B cell (primary cell): ENCODE measurements at places on chromosomes 4 and X. TPM values are rescaled to one million over a fixed set of nuclear protein-coding genes. Genes with fewer than 3 reads are reported as not detected.

DNA sequence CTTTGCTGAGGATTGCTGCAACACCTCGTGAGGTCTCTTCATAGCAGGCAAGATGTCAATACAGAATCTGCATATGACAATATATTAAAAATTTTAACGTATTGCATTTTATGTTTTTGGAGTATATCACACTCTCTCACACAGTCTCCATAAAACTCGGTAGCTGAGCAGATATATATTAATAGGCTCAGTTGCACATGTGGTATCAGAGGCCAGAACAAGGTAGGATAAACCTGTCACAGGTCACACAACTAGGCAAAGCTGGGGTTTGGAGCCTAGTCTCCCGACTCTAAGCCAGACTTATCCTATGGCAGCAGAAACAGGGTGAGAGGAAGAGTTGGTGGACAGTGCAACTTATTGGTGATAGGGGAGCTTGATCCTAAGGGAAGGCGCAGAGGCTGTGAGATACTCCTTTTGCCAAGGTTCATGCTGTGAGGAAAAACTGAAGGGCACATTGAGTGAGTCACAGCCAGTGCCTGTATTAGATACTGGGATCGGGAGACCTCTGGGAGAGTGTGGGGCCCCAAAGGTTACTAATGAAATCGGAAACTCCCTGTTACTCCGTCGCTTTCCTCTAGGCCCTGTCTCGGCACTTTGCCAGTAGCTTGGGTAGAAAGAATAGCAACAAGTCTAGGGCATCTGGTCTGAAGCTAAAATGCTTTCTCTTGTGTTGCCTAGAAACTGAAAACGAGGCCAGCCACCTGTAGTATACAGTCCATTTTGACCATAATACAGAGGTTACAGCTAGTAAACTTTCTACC is 195.7 kb downstream of the ARHGAP10 start:
- no peak overlapping the region for H3K27ac ChIP-seq
- no peaks in the 10 kb centered on the region for H3K36me3 ChIP-seq
- no peak overlapping the region for H3K4me3 ChIP-seq
- no peaks in the 10 kb centered on the region for H3K4me1 ChIP-seq

ZNF674 gene
- total RNA-seq, result 2.3 and 3.3 TPM in 2 replicates

ACE2 gene
- not detected in 2 replicates for total RNA-seq

GRCh38 chrX:39944416-39944815 is 153.3 kb downstream of the BCOR start:
- H3K36me3 ChIP-seq, result no peaks in the 10 kb centered on the region
- no peak for DNase-seq
- no peaks in the 10 kb centered on the region for H3K4me1 ChIP-seq
- H3K27me3 ChIP-seq, result no peaks in the 10 kb centered on the region

MAP7D2 gene
- total RNA-seq, result 0.12 TPM in 1 of 2 replicates, not detected in the other

DCAF4L1 gene
- total RNA-seq, result 0.19 and 0.20 TPM in 2 replicates
